ENCODE measurements at places on chromosomes 5 and 9. TPM values are rescaled to one million over a fixed set of nuclear protein-coding genes. Genes with fewer than 3 reads are reported as not detected.

- no peak for DNase-seq
These were observed 549.1 kb upstream of the CCNG1 start for GRCh38 chr5:162888268-162888667.

DNA sequence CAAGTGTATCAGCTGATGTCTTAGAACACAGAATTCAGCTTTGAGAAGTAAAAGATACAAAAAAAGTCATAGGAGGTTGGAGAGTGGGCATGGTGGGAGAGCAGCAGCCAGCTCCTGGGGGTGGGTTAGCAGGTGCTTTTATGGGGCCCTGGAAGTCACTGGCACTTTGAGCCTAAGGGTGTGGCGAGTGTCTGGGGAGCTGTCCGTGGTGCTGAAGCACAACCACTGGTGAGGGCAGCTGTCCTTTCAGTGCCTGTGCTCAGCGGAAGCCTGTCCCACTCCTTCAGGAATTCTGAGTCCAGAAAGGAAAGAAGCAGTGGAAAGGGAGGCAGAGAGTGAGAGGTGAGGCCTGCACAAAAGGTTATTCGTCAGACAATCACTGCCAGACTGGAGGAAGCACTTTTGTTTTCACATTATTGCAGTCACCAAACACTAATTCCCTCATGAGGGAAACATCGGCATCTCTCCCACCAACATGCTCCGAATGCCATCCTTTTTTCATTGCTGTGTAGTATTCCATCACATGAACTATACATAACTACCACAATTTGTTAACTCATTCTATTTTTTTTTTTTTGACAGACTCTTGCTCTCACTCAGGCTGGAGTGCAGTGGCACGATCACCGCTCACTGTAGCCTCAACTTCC lies 59.4 kb upstream of the RAPGEF1 start:
- peak; percentile 48 for DNase-seq

The CCNI2 gene
- polyA plus RNA-seq = 0.57 TPM

DNA sequence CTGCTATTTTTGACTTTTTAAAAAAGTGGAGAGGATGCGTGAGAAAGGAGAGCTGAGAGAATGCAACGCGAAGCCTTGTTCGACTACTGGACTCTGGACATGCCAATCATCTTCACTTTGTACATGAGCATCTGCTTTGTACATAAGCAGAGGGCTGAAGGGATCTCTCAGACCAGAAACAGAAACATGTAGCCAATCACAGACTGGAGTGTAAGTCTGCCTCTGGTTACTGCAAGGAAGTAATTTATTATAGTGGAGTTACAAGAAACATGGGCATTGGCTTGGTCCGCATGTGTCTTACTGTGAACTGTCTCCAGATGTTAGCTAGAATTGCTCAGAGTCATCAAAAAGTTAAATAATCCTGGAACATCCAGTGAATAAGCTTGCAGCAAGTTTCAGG lies 190.0 kb upstream of the GRAMD2B start:
- DNase-seq = no peak

The C8G gene
- 0.90 TPM for polyA plus RNA-seq

DNA sequence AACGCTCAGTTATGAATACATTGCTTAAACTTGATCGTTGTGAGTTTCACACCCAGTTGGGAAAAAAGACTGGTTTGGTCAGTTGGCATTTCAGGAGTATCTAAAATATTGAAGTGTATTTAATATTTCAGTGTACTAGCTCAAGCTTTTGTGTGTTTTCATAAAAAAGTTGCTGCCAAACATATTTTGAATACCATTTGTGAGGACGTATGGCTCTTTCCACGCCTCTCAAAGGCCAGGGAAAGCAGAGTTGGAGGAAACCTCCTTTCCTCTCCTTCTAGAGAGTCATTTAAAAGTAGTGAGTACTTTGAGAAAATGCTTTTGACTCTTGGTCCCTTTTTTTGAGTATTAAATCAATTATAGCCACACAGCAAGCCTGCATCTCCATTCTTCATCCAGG lies 43.2 kb upstream of the ANKRD33B start:
- no peak for DNase-seq

DNA sequence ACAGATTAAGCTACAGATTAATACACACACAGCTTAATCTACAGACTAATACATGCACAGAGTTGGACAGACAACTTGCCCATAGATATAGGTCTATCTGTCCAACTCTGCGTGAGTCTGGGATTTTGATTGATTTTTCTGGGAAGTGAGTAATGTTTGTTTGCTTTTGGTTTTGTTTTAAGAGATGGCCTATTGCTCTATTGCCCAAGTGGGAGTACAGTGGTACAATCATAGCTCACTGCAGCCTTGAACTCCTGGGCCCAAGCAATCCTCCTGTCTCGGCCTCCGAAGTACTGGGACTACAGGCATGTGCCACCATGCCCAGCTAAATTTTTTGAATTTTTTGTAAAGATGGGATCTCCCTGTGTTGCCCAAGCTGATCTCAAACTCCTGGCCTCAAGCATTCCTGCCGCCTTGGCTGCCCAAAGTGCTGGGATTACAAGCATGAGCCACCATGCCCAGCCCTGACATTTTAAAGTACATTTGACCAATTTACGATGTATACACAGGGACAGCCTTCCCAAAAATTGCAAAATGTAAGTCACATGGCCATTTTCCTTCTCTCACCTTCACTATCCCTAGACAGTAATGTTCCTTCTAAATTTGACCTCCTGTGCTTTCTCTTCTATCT lies 50.8 kb downstream of the PAPPA start:
- DNase-seq = no peak

DNA sequence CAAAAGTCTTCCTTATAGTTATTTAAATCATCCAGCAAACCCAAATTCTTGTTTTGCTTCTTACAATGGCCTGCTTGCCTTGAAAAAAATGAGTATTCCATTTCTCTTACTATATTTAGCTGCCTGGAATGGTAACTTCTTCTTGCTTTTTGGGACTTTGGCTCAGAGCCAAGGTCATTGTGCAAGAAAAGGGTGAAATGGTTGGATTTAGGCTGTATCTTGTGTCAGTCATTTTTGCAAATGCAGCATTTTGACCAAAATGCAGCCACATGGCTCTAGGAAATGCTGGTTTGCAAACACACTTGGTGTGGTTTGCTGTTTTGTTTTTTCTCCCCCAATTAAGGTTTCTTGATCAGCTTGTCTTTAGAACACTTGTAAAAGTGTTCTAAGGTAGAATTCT lies 133.3 kb upstream of the ELL2 start:
- DNase-seq = no peak

GRCh38 chr9:130921300-130921988 lies 17.6 kb downstream of the FIBCD1 start:
- DNase-seq = no peak

The CYSRT1 gene
- polyA plus RNA-seq = 2.5 TPM

GRCh38 chr9:134968823-134969090 lies 51.0 kb upstream of the FCN1 start:
- no peak for DNase-seq

The PCDHGA6 gene
- 4.4 TPM for polyA plus RNA-seq

DNA sequence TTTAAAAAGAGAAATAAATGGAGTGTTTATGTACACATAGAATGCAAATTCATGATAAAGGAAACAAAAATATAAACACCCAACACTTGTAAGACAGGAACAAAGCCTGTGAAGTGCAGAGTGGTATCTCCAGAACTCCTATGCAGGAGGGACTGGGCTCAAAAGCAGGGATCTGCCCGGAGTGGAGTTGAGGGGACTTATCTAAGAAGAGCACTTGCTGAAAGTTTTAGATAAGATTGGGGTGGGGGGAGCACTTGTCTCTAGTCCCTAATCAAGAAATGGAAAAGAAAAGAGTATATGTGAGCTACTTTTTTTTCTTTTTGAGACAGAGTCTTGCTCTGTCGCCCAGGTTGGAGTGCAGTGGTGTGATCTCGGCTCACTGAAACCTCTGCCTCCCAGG lies 840.4 kb downstream of the MAT2B start:
- no peak for DNase-seq

GRCh38 chr9:13979941-13980318 lies 334.0 kb downstream of the NFIB start:
- DNase-seq = no peak

- no peak for DNase-seq
These were observed 30.7 kb upstream of the CCNB1 start for GRCh38 chr5:69136293-69136692.

GRCh38 chr5:116696366-116696765 lies 121.7 kb upstream of the SEMA6A start:
- peak; percentile 55 for DNase-seq

GRCh38 chr9:112864403-112864802 lies 26.3 kb downstream of the SLC46A2 start:
- DNase-seq = no peak

GRCh38 chr5:7884491-7885267 lies 15.7 kb downstream of the MTRR start:
- no peak for DNase-seq

The RBM18 gene
- polyA plus RNA-seq = 30.9 TPM

GRCh38 chr9:26292943-26293342 lies 599.7 kb downstream of the CAAP1 start:
- DNase-seq = no peak

The PCDHGA4 gene
- polyA plus RNA-seq = 1.6 TPM

GRCh38 chr9:93091453-93092081 lies 4.5 kb upstream of the CARD19 start:
- DNase-seq = no peak

- DNase-seq = no peak
These were observed 7.8 kb upstream of the DELE1 start for GRCh38 chr5:141915881-141916336.

- no peak for DNase-seq
These were observed 206.2 kb upstream of the EFNA5 start for GRCh38 chr5:107876906-107877305.

DNA sequence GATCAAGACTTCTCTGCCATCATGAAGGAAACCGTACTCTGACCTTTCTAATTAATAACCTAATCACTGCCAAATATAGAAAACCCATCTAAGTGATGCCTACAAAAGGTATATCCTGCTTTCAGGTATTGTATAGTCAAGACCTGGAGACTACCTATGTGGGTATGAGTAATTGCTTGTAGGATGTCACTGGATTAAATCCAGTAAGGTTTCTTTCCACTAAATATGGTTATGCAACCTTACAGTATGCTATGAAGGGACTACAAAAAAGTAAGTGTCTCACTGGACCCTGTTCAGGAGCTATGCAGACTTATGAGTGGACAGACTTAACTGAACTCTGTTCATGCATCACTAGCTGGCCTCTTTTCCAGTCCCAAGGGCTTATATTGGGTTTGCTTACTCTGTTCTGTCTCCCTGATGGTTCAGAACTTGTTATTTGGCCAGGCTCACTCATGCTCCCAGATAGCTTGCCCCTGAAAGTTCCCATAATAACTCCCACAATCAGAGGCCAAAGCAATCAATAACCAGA lies 51.1 kb downstream of the PDE6A start:
- DNase-seq = no peak

DNA sequence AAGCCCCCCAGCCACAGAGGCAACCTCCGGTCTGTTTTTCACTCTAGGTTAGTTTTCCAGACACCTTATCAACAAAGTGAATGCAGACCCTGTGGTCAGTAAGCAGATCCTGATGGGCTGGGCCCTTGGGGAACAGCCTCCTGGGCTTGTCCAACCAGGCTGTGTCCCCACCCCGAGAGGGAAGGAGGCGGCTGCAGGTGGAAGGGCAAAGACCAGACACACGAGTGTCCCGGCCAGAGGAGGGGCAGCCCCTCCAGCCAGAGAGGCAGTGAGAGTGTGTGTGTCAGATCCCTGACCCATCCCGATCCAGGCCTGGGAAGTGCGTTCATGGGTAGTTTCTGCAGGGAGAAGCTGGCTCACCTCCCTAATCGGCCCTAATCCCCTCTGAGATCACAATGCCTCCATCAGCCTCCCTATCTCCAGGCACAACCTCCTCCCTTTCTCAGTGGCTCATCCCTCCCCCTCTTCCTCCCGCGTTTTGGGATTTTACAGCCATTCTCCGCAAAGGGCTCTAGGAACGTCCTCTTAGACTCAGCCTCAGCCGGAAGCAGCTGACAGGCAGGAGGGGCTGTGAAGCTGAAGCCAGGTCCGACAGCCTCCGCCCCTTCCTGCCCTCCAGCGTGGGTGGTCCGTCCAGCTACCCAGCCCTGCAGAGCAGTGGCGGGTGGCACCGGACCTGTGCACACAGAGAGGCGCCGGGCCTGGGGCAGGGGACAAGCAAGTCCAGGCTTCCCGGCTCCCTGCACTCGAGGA lies 9.7 kb downstream of the SLC12A7 start:
- DNase-seq = no peak

The C5 gene
- polyA plus RNA-seq = 6.0 TPM

GRCh38 chr5:1659100-1659981 lies 135.6 kb upstream of the LPCAT1 start:
- no peak for DNase-seq

- DNase-seq = no peak
These were observed 59.0 kb upstream of the BOD1 start for GRCh38 chr5:173675287-173675996.

The HTR4 gene
- polyA plus RNA-seq = not detected

GRCh38 chr5:139021346-139021745 lies 146.2 kb upstream of the LRRTM2 start:
- DNase-seq = no peak

DNA sequence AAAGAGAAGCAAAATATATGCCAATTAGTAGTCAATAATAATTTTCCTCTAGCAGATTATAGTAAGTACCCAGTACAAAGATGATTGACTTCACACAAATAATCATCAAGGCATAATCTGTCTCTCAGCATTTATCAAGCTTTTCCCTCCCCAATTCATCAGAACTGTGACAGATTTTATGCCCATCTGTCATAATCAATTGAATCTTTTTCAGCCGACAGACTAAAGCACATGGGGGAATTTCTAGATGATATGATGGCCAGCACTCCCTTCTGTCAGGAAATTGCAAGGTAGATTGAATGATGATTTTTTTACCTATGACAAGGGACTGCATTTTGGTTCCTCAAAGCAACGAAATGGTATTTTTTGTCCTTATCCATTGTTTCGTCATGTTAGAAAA lies 227.1 kb upstream of the CYLC2 start:
- no peak for DNase-seq

The CDC25C gene
- 2.4 TPM for polyA plus RNA-seq

The PALM2AKAP2 gene
- polyA plus RNA-seq = 30.4 TPM

DNA sequence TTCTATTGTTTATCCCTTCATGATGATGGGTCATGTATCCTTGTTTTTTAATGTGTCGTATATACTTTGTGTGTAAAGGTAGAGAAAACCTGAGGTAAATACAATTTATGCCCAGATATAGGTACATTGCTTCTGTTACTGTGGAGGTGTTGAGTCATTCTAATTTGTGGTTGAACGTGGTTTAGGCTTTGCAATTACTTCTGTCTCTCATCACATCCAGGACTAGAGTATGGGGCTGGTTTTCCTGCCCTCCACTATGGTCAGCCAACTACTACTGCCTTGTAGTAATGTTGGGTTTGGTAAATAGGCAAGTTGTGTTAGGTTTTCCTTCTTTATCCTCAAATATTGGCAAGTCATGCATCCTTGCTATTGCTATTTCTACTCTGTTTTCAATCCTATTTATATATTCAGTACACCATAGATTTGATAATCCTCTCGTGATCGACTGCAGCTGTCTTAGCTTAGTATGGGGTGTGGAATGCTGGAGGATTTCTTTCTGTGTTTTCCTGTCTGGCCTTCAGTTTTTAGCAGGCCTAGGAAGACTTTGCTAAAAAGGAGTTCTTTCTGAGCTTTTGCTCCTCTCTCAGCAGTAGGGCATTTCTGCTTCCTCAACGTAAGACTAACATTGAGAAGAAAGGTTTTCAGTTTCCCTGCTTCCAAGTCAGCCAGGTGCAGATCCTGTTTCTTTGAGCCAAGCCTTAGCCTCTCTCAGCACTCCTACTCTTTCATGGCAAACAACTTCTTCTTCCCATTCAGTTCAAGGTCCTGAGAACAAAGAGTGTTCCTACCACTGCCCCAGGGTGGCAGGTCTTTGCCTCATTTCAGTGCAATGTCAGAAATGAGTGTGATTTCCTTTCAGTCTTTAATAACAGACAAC lies 844.4 kb upstream of the CDH18 start:
- peak; percentile 3 for DNase-seq

The FAM151B gene
- polyA plus RNA-seq = 5.2 TPM

The CDHR2 gene
- polyA plus RNA-seq = 0.17 TPM

Data from hindlimb muscle (tissue), 1 donor.